ENCODE measurements at places on chromosomes 5 and 9.

- DNase-seq: no peak
Measured at GRCh38 chr5:88545338-88545737, 276.7 kb upstream of the TMEM161B start.

DNA sequence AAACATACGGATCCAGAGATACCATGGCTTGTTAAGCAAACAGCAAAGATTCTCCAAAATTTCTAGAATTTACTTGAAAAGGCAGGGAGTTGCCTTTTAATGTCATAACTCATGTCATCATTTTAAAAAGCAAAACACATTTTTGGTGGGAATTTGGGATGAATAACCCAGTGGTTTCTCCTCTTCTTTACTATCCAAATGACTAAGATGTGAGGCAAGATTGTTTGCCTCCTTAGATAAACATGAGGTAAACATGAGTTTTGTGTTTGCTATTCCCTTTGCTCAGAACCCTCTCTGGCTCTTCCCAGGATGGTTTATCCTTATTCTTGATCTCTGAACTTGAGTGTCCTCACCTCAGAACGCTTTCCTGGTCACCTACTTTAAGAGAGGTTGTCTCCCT lies 267.0 kb downstream of the EBF1 start:
- DNase-seq: no peak

GRCh38 chr9:98230304-98230703 lies 25.1 kb downstream of the TBC1D2 start:
- DNase-seq: no peak

- DNase-seq: no peak
Measured at GRCh38 chr5:52864884-52865283, 77.2 kb downstream of the ITGA1 start.

DNA sequence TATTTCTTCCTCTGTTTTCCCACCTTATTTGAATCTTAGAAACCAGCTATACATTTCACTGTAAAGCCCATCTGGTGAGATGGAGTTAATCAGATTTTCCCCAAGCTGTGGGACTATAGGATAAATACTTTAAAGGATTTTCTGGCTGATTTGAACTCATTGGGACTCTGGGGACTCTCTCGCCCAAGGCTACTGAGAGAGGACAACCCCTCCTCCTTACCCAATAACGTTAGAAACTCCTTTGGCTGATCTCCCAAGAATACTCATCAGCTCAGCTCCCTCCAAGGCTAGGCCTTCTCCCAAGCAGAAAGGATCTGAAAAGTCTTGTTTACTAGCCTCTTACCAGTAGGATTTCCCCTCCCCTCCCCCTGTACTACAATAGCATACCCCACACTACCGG lies 1.5 kb upstream of the GLRA1 start:
- no peak for DNase-seq

DNA sequence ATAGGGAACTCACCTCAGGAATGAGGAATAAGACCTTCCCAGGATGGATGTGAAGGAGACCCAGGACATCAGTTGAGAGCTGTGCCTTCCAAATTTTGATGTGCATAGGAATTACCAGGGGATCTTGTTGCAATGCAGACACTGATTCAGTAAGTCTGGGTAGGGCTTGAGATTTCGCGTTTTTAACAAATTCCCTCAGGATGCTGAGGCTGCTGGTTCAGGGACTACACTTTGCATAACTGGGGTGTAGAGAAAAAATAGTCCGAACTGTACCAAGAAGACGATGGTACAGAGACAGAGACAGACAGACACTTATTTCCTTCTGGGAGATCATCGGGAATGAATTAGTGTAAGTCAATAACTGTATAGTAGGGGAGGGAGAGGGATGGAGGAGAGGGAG lies 82.3 kb upstream of the FREM1 start:
- DNase-seq: no peak
